ENCODE measurements at places on chromosomes 1 and 21.

DNA sequence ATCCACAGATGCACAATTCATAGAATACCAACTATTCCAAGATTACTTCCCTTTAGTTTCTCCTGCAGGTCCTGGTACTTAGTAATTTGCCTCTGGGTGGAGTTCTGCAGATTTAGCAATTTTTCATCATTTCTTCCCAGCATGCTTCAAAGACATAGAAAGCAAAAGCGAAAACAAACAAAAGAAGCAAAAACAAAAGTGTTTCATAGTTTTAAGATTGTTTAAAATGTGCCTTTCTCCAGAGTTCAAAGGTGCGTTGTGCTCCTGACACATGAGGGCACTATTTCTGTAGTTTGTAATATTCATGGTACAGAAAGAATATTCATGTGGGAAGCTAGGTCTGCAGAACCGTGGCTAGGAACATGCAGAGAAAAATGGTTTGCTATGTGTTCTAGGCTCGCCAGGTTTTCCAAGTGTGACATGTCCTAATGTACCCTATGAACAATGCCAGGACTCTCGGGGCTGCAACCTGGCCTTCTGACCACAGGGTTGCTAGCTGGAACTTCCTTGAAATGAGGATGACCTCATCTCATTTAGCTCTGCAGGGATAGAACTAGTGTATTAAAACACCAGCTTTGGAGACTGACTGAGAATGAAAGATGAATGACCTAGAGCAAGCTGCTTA, 30.0 kb upstream of the RCSD1 start:
- DNase-seq = peak; percentile 12

DNA sequence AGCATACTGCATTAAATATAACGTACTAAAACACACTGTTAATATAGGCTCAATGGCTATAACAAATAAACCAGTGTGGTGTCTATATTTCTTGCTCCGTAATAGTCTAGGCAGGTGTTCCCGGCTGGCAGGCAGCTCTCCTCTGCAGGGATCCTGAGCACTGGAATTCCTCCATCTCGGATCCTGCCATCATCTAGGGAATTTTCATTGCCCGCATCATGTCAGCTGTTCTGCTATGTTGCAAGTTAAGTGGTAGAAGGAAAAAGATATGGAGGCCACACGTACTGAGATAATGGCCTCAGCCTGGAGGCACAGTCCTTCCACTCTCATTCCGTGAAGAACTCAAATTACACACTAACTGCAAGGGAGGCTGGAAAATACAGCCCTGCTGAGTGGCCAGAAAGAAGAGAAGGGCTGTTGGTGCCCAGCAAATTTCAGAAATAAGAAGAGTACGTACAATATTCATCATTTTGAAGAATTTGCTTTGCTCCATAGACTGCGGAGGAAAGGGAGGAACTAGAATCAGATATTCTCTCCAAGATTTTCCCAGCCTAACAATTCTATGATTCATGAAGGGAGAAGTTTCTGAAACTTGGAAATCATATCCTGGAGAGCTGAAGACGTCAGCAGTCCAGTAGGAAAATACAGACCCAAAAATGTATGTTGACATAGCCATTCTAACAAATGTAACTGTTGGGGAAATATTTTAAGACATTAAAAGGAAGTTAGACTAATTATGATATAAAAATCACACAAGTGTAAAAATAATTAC, 263.3 kb downstream of the MRPL39 start:
- DNase-seq = no peak

- DNase-seq = no peak
These were observed 13.5 kb downstream of the TBX15 start for GRCh38 chr1:118974661-118975060.

DNA sequence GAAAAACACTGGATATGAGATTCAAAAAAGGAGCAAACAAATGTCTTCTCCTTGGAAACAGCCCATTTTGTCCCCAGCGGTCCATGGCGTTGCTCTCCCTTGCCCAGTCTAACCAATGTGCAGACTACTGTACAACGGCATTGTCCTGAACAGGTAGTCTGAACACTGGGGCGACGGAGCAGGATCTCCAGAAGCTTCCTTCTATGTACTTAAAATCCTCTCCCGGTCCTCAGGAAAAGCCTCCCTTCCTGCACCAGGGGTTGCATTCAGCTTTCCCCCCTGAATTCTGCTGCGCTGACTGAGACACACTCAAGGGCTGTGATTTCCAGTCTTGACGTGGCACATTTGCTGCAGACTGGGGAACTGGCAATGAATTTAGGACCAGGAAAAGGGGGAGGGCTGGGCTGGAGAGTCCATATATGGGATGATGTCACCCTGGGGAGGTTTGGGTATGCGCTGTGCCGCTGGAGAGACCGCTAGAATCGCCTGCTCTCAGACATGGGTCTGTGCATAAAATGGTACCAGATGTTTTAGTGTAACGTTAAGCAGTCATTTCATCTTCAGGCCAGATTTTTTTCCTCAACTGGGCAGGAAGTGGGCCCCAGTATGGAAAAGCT, 275.9 kb upstream of the C1orf105 start:
- DNase-seq = peak; percentile 97

DNA sequence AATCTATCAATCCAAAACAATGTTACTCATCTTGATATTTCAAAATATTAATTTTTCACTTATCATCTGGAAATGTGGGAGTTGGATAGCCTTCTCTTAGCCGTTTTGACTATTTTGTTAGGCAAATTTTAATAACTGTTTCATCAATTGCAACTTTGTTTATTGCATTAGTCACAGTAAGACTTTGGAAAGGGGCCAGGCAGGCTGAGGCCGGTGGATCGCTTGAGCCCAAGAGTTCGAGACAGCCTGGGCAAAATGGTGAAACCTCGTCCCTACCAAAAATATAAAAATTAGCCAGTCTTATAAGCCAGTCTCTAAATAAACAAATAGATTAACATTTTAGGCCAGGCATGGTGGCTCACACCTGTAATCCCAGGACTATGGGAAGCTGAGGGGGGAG, 113.0 kb upstream of the NR5A2 start:
- DNase-seq = no peak

DNA sequence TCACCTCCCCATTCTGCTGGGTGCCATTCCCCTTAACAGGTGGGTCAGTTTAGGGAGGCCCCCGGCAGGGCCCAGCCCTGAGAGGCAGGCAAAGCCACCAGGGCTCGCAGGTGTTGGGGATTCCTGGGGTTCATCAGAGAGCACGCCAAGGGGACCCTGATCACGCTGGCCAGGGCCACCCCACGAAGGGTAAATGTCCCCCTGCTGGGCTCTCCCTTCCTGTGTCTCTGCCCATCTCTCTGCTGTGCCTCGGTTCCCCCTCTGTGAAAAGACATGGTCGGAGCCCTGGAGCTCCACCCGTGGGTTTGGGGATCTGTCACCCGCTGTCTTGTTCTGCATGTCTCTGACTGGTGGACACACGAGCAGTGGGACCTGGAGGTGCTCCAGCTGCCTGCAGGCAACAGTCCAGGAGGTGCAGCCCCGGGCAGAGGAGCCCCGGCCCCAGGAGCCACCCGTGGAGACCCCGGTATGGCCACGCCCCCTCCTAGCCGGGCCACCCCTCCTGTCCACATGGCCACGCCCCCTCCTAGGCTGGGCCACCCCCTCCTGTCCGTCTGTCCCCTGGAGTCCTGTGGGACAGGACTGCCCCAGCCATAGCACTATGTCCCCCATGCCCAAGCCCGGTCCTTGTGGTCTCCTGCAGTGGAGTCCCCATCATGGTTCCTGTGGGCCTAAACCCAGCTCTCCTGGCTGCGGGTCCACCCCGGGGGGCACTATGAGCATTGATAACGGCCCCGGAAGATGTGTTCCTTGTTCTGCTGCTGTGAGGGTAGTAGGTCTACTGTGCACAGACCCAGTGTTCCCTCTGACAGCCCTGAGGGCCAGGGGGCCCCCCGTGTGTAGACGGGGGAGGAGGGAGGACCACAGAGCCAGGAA, 6.5 kb downstream of the AIRE start:
- DNase-seq = no peak

- DNase-seq = peak; percentile 90
These were observed 7.0 kb downstream of the LRRC71 start for GRCh38 chr1:156927215-156928042.
